Caco-2 (cell line): ENCODE measurements at places on chromosomes 7 and 10.
A peak's percentile ranks its signal among the peaks of the same experiment; 100 is the strongest.

- peak; percentile 47 for DNase-seq
These were observed 1.8 kb downstream of the SNCG start for GRCh38 chr10:86960003-86960862.

DNA sequence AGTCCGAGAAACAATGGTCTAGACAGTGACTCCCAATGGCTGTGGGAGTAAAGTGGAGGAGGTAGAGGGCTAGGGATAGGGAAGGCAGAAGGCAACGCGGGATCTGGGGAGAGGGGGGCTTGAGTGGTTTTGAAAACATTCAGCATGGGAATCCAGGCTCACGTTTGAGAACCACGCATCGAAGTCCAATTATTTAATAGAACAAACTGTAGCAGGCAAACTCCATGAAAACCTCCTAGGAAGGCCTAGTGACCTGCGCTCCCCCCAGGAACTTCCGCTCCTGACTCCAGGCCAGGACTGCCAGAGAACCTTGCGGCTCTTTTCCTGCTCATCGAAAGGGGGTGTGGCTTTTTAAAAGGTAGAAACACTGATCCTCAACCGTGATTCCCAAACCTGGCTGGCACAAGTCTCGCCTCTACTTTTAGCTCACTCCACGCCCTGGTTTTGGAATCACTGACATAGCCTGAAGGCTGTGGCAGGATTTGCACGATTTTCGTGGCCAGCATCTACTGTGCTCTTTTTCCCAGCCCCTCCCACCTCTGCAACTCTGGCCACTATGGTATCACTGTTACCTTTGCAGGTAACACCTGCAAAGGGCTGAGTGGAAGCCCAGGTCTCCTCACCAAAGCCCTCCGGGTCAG is 43.4 kb downstream of the MYOF start:
- DNase-seq: no peak

DNA sequence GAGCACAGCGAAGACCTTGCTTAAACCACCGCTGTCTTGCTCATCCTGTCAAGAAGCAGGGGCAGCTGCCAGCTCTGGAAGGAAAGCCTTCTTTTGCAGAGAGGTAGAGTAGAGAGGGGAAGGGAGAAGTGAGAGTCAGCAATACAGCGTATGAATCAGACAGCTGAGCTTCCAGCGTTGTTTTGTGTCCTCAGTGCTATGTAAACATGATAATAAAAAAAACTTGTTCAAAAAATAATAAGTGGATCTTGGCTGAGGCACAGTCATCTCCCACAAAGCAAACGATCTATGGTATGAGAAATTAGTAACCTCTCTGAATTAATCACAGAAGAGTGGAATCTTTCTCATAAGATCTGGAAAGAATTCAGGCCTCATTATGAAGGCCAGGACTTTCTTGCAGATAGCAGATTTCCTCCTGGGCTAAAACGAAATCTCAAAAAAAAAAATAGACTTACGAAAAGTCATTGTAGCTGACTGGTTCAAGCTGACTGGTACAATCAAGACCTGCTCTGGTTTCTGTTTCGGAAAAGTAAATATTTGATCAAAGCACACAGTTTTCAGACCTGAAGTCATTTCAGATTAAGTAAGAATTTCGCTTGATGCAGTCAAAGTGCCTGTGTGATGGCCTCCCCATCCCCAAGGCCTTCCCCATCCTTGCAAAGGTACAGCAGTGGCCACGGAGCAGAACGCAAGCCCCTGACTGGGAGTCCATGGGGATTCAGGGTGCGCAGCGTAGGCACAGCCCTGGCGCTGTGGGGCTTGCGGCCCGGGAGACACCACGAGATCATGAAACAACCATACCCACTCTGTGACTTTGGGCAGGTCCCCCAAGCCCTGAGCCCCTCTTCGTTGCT is 29.4 kb downstream of the CHST15 start:
- peak; percentile 31 for DNase-seq

GRCh38 chr7:151767557-151767956 is 109.4 kb downstream of the PRKAG2 start:
- no peak for DNase-seq

- no peak for DNase-seq
These were observed 95.4 kb upstream of the WDR11 start for GRCh38 chr10:120755771-120756170.

GRCh38 chr10:17383801-17384555 is 70.4 kb downstream of the ST8SIA6 start:
- DNase-seq: no peak

DNA sequence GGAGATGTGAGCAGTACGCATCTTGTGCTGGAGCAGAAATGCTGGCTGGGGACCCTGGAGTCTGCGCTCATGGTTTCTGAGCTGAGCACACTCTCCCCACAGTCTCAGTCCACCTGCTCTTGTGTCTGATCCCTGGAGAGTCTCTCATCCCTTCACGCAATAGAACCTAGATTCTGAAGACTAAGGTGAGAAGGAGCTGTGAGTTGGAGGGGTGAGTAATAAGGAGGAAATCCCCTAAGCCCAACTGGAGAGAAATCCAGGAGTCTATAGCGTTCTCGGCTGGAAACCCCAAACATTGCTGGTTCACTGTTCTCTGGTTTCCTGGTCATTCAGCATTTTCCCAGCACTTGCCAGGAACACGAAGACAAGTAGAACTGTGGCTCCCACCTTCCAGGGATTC is 68.3 kb upstream of the SMNDC1 start:
- DNase-seq: no peak

- peak; percentile 29 for DNase-seq
These were observed 219.2 kb downstream of the SDK1 start for GRCh38 chr7:3520206-3520605.

- no peak for DNase-seq
These were observed 3.0 kb upstream of the PON1 start for GRCh38 chr7:95327356-95327755.

- DNase-seq: no peak
These were observed 273.9 kb upstream of the ADARB2 start for GRCh38 chr10:2011106-2011716.

DNA sequence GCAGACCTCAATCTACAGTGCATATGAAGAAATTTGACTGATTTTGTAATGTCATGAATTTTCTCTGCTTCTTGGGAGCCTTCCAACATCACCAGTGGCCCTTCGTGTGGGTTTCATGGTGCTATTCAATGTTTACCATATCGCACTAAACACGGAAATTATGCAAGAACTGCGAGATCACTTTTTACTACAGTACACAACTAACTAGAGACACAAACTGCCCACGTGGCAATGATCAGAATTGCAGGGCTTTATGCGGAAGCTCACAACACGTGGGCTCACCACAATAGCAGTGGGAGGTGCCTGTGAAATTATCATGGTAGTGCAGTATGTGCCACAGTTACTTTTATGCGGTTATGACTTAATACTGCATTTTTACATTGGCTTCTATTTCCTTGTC is 449.7 kb upstream of the KLF6 start:
- no peak for DNase-seq
